Activated T-cell treated with anti-CD3 and anti-CD28 coated beads for 24 hours (primary cell): ENCODE measurements at places on chromosomes 7 and 10.

DNA sequence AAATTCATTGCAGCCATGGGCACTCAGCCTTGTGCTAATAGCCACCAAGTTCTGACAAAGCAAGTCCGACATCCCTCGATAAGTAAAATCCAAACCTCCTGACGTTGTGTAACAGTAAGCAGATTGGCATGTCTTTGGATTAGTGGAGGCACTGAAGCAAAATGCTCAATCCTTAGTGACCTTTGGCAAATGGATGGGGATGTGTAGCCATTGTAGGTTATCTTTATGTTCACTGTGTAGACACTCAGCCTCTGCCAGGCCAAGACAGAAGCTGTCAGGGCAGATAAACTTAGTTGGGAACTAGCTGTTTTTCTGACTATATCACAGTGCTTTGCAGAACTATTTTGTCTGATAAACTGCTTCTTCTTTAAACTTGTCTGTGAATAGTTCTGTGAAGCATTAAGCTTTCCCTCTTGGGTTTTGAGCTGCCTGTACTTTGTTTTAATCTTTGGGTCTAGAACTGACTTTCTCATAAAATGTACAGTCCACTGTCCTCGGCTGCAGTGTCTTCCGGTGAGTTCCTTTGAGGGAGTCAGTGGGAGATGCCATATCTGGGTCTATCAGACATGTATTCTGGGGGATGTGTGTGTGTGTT lies 220.8 kb downstream of the LRMDA start:
- no peak for DNase-seq

DNA sequence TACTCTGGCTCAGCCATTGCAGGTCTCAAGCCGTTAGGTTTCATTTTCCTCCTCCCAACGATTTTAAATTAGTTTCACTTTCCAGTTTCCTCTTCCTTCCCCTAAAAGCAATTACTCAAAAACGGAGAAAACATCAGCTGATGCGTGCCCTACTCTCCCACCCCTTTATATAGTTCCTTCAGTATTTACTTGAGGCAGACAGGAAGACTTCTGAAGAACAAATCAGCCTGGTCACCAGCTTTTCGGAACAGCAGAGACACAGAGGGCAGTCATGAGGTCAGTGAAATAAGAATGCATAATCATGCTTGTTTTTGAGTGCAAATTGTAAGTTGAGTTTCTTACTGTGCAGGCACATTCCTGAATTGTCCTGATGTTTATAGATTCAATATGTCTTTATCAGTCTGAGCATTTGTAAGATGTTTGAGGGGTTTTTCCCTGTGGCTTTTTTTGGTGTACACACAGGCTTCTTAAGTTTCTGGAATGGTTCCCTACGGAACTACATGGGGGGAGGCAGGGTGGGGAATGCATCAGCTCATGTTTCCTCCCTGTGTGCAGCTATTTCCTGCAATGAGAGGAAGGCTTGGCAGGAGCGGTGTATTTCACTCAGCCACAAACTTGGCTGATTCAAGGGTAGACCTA lies at the start of gene IFIT3:
IFIT3 (plus strand) TSS at position 195 of the 639 bp plus-strand sequence; CDS start at position 272, 77 bp downstream.
- no peak for DNase-seq

GRCh38 chr7:133196856-133197612 lies 55.8 kb upstream of the EXOC4 start:
- no peak for DNase-seq

DNA sequence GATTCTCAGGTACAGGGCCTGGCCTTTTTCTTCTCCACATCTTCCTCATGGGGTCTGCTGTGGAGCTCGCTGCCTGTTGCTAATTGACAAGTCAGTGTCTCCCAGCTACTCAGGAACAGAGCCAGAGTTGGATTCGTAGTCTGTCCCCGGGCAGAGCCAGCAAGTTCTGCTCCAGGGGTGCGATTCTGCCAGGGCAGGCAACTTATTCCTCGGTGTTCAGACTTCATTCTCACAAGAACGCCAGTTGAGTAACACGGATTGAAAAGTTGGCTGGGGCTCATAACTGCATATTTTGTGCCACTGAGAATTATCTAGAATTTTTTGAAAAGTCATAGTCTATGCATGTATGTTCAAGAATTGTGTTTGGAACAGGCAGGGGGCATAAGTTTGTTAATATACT lies 336.7 kb upstream of the NPVF start:
- DNase-seq = no peak

GRCh38 chr10:101494650-101495049 lies 93.4 kb downstream of the POLL start:
- no peak for DNase-seq

- DNase-seq = no peak
These were observed 5.5 kb upstream of the BLNK start for GRCh38 chr10:96276831-96277230.
